ENCODE measurements at places on chromosomes 6 and 20.

- DNase-seq: no peak
Observed at GRCh38 chr20:25254986-25255680, 7.2 kb downstream of the PYGB start.

DNA sequence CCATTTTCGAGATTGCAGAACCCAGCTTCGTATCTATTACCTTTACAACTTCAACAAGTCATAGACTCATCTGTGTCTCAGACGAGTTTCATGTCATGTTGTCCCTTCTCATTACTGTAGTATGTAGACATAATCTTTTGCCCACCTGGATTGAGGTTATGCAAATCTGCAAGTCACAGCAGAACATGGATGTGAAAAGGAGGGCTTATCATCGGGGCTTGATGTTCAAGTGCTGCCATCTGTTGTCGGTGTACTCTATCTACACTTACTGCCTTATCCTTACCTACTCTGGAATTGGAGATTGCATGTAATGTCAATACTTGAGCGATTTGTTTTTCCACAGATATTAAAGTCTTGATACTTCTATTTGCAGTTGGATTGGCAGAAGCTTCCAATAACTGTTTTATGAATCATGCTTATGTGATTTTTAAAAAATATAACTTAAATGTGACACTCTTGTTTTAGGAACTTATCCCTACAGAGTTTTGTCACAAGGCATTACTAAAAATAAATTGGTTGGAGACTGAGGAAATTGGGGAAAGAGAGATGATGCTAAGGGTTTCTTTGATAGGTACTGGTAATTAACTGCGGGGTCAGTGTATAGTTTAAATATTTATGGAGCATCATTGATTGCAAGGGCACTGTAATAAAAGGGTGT, 3.0 kb upstream of the GOPC start:
- no peak for DNase-seq

DNA sequence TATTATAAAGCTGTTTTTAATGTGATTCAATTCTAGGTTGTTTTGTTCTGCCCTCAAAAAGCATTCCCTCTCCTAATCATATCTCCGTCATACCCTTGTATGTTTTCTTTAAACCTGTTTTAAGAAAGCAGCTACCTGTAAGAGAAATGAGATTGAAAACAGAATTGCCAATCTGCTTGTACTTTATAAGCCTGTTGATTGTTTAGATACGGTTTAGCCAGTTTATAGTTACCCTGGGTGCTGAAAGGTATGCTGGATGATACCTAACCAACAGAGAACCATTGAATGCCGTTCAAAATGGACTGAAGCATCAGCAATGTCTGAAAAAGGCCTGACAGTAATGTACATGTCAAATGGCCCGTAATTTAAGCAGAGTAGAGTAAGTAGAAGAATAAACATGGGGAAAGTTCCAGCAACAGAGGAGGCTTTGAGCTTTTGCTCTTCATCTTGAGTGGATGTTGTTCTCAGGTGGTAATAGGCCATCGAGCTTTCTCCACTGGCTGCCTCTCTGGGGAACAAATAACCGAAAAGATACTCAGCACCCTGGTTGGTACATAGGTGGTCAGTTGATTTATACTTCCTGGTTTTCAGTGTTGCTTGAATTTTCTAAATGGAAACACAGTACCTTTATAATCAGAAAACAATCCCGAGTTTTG, 27.5 kb downstream of the PTPN1 start:
- no peak for DNase-seq

DNA sequence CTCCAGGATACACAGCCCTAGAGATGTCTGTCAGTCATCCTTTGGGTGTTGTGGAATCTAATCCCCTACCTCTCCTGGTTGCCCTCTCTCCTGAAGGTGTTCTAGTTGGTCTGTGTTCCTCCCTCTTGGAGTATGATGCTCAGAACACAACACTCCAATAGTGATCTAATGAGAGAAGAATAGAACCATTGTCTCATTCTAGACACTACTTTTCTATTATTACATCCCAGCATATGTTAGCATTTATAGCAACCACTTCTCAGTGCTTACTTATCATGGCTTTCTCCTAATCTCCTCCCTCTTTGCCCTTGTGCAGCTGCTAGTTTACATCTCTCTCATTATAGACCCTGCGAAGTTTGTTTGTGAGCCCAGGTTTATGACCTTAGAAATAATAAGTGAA, 109.0 kb downstream of the UNC5CL start:
- no peak for DNase-seq

DNA sequence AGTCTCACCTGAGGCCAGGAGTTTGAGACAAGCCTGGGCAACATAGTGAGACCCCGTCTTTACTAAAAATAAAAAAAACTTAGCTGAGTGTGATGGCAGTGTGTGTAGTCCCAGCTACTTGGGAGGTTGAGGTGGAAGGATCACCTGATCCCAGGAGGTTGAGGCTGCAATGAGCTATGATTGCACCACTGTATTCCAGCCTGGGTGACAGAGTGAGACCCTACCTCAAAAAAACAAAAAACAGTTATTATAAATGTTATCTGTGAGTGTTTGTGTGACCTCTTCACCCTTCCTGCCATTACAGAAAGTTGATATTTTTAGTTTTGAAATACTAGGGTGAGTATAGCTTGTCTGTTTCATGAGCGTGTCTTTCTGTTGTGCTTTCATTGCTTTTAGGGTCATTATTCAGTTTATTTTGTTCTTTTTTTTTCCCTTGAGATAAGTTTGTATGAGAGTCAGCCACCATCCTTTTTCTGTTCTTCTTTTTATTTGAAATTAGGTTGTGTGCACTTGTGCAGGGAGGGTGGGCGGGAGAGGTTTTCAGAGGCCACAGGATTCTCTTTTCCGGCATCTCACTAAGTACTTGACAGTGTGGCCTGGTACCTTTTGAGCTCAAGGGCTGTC, 26.2 kb downstream of the CDYL start:
- DNase-seq: no peak

- DNase-seq: no peak
Observed at GRCh38 chr6:44133981-44134711, 6.8 kb downstream of the TMEM63B start.

- DNase-seq: no peak
Observed at GRCh38 chr6:53567701-53568100, 22.8 kb upstream of the GCLC start.

DNA sequence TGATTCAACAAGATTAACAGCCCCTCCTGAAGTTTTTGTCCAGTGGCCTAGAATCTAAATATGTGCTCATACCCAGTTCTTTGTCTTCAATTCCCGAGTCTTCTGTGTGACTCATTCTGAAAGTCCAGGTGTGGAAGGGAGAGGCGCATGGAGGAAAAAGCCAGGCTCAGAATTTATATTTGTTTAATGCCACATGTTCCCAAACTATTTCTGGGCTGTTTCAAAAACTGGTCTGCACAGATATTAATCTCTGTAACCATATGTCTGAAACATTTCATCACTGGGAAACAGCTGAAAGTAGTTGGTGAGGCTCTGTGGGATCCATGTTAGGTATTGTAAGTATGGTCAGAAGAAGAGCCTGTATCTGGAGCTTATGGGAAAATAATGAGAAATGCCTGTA, 266.0 kb downstream of the PAX1 start:
- DNase-seq: no peak

GRCh38 chr6:169145496-169145895, 108.2 kb downstream of the THBS2 start:
- no peak for DNase-seq

DNA sequence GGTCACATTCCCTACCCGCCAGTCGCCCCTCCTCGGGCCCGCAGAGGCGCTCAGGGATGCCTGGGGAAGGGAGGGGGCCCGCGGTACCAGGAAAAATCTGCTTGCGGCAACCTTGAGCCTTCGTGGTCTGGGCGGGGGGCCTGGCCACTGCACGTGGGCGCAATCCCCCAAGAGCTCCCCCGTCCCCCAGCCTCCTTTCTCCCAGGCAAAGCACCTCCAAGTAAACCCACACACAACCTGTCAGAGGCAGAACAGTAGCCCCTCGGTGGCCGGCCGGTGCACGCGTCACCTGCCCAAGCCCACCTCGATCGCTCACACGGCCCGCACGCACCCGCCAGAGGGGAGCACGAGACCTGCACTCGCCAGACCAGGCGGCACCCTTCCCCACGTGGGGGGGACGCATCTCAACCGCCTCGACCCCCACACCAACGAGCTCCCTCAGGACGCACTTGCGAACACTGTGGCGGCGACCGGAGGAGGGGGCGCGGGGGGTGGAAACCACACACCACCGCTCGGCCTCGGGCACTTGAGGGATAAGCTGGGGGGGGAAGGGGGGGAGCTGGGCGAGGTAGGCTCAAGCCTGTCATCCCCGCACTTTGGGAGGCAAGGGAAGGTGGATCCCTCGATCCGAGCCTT, 1955.7 kb upstream of the DEFB115 start:
- DNase-seq: no peak

- no peak for DNase-seq
Observed at GRCh38 chr6:12185081-12185673, 105.0 kb upstream of the EDN1 start.

GRCh38 chr6:124881898-124882578, 80.2 kb upstream of the RNF217 start:
- DNase-seq: no peak

DNA sequence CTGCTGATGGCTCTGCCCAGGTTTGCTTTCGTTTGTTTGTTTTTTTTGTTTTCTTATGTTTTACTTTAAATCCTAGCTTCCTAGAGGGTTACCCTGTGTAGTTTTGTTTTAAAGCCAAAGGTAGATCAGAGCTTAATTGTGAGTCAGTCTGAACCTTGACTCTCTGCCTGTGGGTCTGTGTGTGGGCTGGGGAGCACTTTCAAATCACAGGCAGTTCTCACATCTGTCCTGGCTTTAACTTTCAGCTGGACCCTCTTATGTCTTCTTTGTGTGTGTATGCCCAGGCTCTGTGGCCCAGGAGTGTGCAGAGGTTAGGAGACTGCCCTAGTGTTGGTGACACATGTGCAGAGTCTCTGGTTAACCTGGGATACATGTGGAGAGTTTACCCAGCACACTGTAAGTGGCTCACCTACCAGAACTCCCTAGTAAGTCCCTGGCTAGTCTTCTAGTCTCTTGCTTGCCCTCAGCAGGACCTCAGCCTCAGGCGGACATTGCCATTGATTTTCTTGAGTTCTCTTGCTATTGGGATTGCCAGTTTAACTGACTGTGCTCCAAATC, 19.0 kb downstream of the HIVEP1 start:
- DNase-seq: no peak

- DNase-seq: no peak
Observed at GRCh38 chr6:42694586-42694985, 27.8 kb downstream of the PRPH2 start.

DNA sequence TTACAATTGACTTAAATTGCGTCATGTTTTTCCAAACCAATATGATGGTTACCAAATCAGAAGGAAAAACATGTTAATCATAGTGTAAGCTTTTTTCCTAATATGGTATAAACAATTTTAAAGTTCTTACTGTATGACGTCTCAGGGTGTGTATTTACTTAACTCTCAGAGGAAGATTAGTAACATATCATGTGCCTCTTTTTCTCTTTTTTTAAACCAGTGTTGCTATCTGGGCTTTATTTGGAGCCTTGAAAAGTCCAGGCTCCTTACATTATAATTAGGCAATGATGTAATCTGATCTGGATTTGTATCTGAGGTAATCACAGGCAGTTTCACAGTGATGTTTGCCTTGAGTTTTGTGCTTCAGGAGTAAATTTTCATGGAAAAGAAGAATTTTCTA, 20.4 kb upstream of the RAB23 start:
- DNase-seq: no peak

- DNase-seq: no peak
Observed at GRCh38 chr6:14365393-14365792, 247.8 kb downstream of the CD83 start.

GRCh38 chr6:38157905-38158304, 338.4 kb downstream of the ZFAND3 start:
- DNase-seq: no peak

- DNase-seq: no peak
Observed at GRCh38 chr20:44247586-44248409, 690 bp downstream of the GDAP1L1 start.

DNA sequence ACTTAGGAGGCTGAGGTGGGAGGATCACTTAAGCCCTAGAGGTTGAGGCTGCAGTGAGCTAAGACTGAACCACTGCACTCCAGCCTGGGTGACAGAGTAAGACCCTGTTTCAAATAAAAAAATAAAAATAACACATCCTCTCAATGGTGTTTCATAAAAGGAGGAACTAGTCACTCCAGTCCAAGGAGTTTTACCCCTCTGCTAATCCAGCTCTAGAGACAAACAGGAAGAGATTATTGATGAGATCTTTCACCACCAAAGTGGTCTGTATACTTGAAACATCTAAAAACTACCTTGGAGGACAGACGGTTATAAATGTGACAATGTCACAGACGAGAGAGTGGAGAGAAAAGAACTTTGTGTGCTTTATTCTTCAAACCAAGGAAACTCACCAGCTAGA, 58.2 kb downstream of the PIGU start:
- DNase-seq: no peak

DNA sequence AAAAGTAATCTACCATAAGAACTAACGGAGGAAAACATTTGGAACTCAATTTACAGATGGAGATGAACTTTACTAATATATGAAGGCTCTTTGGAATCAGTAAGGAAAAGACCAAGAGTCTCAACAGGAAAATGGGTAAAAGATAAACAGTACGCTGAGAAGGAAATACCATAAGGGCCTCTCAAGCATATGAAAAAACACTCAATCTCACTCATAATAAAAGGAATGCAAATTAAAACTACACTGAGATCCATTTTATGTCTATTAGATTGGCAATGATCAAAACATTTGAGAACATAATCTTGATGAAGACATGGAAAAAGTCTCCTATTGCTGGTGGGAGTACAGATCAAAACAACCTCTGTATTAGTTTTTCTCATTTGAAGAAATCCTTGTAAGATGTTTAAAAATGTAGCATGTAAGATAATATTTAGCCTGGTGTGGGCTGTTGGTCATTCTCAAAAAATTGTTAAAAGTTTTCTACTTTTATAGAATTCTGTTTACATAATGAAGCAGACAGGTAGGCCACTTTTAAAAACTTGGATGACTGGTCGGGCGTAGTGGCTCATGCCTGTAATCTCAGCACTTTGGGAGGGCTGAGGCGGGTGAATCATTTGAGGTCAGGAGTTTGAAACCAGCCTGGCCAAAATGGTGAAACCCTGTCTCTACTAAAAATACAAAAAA, 14.5 kb downstream of the REV3L start:
- DNase-seq: no peak

DNA sequence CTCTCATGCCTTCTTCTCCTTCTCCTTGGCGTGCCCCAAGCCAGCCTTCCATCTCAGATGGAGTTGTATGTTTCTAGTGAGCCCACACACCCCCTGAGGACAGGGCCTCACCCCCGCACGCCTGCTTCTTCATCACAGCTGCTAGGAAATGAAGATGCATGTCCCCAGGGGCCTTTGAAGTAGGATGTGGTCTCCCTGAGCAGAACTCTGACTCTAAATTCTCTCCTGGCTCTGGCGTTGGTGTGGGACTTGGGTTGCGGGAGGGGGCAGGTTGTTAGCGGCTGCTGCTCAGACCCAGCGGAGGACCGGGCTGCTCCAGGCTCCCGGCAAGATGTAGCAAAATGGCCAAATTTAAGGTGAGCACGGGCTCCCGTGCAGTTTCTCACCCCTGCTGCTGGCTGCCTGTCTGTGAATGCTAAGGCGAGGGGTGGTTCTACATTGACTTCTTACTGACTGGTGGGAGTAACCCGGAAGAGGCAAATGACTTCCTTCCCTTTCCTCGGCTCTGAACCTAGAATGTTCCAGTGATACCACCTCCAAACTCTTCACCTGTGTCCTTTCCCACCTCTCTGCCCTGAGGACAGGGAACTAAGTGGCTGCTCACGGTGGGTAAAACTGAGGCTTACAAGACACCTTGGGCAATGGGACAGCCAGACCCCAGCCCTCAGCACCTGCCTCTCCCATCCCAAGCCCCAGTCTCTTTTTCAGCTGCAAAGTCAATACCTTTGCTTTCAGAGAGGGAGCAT, 8.8 kb downstream of the SYNJ2 start:
- no peak for DNase-seq

GRCh38 chr6:98764373-98764911, 69.9 kb upstream of the POU3F2 start:
- DNase-seq: no peak
